Anterior cingulate cortex (tissue), 58 donors: ENCODE measurements at places on chromosomes 6 and 20.

GRCh38 chr6:166439366-166440091, 56.8 kb upstream of the MPC1 start:
- no peak for DNase-seq

DNA sequence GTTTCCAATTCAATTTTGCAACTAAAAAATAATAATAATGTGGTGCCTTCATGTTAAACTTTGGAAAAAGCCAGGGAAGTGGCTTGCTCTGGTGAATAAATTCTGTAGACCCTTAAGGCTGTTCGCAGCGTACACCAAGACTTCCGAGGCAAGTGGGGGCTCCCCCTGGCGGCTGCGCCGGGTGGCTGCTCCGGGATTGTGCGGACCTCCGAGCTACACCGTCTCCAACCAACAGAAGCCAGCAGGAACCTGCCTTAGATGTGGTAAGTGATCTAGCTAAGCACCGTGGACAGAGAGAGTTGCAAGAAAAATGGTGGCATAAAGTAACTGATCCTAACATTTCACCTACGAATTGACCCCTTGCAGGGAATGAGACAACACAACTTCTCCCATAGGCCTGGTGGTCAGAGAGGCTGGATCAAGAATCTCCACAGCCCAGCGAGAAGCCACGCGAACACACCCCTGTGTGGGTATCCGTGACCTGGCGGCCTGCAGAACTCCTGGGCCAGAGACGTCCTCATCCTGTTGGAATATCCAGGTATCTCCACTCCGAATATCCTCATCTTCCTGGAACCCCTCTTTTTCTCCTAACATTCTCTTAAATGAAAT, 69.6 kb downstream of the TBXT start:
- peak; percentile 41 for DNase-seq

GRCh38 chr6:110484321-110484720, 7.9 kb upstream of the SLC22A16 start:
- DNase-seq: no peak

GRCh38 chr6:42108071-42108470, 34.3 kb downstream of the C6orf132 start:
- DNase-seq: no peak

DNA sequence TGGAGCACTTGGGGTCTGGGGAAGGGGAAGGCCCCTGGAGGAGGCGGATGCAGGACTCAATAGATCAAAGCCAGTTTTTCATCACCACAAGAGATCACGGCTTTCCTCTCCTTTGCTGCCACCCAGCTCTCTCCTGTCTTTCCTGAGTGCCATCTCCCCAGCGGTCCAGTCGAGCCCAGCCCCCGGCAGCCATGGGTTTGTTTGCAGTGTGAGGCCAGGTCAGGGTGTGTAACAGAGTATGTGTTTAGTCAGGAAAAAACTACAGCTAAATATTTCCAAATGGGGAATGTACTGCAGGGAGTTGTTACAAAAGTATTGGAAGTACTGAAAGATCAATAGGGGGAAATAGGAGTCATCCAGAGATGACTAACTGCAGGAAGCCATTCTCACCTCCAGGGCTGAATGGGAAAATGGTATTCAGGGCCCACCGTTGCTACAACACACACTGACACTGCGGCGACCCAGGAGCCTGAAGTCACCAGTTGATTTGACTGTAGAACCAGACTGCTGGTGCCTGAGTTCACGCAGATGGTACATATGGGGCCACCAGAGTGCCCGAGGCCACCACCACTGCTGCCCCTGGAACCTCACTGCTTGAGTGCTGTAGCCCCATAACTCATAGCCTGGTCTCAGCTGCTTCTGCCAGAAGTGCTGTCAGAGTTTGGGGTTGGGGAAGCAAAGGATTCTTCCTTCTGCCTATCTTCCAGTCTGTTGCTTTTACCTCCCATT, 23.6 kb upstream of the FANCE start:
- DNase-seq: no peak

GRCh38 chr6:125203395-125203794, 49.8 kb downstream of the TPD52L1 start:
- DNase-seq: no peak

DNA sequence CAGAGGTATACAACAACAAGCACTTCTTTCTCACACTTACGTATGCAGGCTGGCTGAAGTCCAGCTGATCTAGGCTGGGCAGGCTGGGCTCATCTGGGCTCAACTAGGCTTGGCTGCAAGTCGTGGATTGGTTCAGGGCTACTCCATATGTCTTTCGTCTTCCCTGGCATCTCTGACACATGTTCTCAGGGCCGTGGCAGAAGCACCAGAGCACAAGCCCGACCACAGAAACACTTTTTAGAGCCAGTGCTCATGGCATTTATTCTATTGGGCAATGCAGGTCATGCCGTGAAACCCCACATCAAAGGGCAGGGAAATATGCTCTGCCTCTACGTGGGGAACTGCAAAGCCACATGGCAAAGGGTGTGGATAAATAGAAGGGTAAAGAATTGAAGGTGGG, 93.8 kb downstream of the RIN2 start:
- DNase-seq: no peak

GRCh38 chr6:11919771-11920440, 92.2 kb upstream of the HIVEP1 start:
- no peak for DNase-seq

GRCh38 chr6:56891754-56892153, 63.2 kb upstream of the BEND6 start:
- no peak for DNase-seq

DNA sequence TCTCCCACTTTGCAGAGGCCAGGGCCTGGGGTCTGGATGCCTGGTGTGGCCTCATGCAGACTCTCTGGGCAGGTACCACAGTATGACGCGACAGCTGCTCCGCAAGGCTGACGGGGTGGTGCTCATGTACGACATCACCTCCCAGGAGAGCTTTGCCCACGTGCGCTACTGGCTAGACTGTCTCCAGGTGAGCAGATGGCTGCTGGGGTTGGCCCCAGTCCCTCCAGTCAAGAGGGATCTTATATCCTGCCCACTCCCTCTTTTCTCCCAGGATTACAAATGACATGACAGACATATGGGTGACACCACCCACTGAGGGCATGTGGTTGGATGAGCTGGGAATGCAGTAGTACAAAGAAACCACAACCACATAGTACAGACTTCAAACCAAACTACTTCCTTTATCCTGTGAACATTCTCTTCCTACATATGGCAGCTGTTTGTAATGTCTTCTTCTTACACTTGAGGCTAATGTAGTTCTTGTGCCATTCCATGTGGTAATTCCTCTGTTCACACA, 29.9 kb downstream of the RAB44 start:
- no peak for DNase-seq

GRCh38 chr6:134003542-134003951, 48.9 kb downstream of the SLC2A12 start:
- no peak for DNase-seq

DNA sequence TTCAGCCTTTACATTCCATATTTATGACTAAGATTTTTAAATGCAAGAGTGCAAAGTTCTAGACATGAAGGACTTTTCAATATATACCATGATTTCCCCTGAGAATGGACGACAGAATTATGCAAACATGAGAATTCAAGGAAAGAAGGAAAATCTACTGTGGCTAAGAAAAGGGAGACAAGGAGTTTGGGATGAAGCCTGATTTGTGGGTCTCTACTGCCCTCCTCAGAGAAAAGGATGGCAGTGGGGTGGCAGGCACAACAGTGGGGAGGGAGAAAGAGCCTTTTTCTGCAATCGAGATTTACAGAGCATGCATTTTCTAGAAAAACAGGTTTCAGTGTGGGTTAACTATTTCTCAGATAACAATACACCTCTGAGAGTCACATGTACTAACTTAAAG, 466.9 kb upstream of the NRSN1 start:
- no peak for DNase-seq

- no peak for DNase-seq
These were observed 64.9 kb upstream of the BTBD3 start for GRCh38 chr20:11852811-11853210.

DNA sequence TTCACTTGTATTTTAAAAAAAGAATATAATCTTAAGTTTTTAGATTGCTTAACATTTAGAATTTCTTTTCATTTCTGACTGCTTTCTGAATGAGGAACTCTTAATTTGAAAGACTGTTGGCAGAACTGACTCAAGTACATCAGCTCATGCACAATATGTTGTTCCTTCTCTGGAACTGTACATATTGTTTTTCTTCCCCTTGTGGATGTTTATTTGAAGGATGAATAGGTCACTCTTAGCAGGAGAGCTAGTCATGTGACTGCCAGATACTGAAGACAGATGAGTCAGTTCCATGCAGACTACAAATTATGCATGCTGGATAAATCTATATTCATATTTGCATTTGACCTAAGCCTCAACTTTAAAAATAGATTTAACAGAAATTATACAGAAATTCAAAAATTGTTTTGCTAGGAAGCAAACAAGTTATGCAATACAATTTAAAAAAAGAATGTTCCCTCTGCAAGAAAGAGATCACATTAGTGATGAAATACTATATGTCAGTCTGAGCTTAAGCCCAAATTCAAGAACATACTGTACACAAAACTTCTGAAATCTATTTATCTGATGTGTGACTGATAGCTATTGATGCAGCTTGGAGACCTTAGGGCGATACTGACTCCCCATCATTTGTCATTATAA, 1274.9 kb upstream of the GJE1 start:
- DNase-seq: no peak

DNA sequence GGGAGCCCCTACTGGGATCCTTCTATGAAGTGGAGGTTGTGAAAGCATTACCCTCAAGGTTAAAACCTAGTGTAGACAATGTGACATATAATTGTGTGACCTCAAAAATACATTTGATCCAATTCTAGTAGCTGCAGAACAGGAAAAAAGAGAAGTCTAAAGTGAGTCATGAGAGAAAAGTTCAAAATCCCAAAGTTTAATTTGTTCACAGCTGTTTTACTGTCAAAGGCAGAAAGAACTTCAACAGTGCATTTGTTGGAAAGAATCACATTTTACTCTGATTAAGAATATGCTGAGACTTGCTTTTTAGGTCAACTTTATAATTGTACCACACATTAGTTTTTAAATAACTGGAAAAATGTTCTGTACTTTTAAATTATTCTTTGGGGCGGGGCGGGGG, 1027.4 kb upstream of the FLRT3 start:
- no peak for DNase-seq

DNA sequence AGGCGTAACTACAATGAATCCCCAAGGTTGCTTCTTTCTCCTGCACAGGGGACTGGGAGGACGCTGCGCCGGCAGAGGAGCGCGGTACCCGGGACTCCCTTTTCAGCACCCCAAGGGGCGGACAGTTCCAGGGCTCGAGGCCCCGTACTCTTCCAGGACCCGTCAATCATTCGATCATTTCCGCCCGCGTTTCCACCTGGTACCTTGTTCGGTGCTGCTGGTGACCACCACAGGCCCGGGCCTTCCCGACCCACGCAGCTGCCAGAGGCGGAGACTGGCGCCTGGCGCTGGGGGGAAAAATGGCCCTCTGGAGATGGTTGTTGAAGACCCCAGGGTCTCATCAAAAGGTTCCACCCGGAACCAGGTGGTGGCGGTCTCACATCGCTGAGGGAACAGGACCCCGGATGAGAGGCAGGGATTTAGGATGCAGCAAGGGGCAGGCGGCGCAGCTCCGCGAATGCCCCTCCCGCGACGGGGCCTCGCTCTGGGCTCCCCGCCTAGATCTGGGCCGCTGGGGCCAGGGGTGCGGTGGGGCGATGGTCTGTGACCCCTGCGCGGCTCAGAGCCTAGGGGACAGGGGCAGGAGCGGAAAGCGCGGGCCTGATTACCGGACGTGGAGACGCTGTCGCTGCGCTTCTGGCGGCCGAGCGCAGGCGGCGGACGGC, 744 bp downstream of the VSX1 start:
- DNase-seq: no peak

DNA sequence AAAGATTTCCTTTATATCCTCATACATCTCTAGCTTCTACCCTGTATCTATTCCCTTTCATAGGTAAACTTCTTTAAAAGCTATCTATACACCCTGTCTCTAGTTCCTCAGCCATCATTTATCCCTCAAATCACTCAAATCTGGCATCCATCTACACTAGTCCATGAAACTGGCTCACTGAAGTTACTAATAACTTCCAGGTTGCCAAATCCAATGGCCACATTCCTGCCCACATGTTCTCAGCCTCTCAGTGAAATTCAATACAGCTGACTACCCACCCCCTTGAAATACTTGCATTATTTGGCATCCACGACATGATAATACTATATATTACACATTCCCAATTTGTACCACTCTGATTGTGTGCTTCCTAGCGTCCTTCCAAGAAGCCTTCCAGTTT, 8.7 kb downstream of the REPS1 start:
- no peak for DNase-seq

DNA sequence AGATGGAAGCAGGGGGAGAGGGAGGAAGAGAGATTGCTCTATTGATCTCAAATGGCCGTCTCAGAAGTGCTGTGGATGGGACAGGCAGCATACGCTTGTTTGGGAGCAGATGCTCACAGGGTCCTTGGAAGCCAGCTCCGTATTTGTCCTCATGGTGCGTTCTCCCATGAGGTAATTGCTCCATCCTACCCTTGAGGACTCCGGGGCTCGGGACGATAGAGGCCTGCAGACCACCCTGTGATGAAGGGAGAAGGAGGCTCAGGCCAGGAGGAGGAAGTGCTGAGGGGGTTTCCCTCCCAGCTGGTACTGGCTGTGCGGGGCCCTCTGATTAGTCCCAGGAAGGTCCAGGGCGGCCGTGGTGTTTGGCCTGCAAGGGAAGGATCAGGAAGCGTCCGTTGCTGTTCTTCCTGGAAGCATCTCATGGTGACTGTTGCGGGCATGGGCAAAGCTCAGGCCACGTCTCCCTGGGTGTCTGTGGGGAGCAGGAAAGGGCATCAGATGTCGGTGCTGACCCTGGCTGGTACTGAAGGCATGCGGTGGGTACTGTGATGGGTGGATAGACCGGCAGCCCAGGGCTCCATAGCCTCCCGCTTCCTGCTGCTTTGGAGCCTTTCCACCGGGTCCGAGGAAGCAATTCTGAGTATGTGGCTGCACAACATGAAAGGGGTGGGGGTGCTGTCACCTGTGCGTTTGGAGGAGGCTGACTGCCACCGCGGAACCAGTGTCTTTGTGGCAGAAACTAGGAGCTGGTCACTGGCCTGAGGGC, 158.3 kb downstream of the SYCP2 start:
- no peak for DNase-seq

DNA sequence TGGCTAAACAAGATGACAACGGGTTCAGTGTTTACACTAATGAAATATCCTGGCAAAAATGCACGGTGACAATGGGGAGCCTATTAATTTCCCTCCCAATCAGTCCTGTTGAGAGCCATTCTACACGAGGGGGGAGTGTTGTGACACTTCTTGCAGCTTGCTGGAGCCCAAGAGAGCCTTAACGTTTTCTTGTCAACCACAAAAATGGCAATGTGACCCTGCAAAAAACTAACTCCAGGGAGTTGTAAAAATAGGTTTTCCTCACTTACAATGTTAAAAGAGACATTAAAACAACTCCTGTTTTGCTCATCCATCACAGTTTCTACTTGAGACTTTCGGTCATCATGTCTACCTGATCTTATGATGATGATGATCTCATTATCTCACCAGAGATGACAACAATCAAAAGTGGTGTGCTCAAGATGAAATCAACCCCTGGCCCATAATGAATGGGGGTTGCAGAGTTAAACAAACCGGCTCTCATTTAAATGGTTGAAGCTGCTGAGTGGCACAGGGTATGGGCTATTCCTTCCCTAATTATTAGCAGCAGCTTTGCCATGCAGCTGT, 57.9 kb downstream of the GJA10 start:
- DNase-seq: no peak
